ENCODE measurements at places on chromosomes 1 and 21. TPM values are rescaled to one million over a fixed set of nuclear protein-coding genes. Genes with fewer than 3 reads are reported as not detected.

The C1orf74 gene
- 0.47 TPM for polyA plus RNA-seq

The MARK1 gene
- polyA plus RNA-seq, result not detected

The AMPD1 gene
- polyA plus RNA-seq, result not detected

The GNG12 gene
- polyA plus RNA-seq, result 0.03 TPM
